Activated CD4-positive, alpha-beta T cell treated with anti-CD3 and anti-CD28 coated beads, Interleukin-2, amount 10 ng/mL, durations not matched to agents 24 days and 14 days (primary cell): ENCODE measurements at places on chromosomes 7 and 10. TPM values are rescaled to one million over a fixed set of nuclear protein-coding genes. Genes with fewer than 3 reads are reported as not detected.

Gene ANKRD22
- total RNA-seq: 0.12 TPM in 1 of 2 replicates, not detected in the other

Gene HEPACAM2
- total RNA-seq: not detected in 2 replicates

Gene HMX3
- total RNA-seq: not detected in 2 replicates

Gene FKBP6
- not detected in 2 replicates for total RNA-seq

Gene PLA2G12B
- total RNA-seq: not detected in 2 replicates

Gene TUBB8
- total RNA-seq: not detected in 2 replicates

Gene ZNF789
- total RNA-seq: 22.6 and 23.6 TPM in 2 replicates

Gene WDR91
- total RNA-seq: 25.8 and 26.6 TPM in 2 replicates

Gene EIF3A
- total RNA-seq: 179 and 183 TPM in 2 replicates

Gene SFRP5
- total RNA-seq: not detected in 2 replicates

- H3K4me1 ChIP-seq: no peaks in the 10 kb centered on the region
- DNase-seq: no peak
- H3K27me3 ChIP-seq: no peaks in the 10 kb centered on the region
- no peaks in the 10 kb centered on the region for H3K36me3 ChIP-seq
- no peak overlapping the region for H3K4me3 ChIP-seq
Measured at GRCh38 chr7:91720260-91720937, 160.1 kb downstream of the MTERF1 start.

DNA sequence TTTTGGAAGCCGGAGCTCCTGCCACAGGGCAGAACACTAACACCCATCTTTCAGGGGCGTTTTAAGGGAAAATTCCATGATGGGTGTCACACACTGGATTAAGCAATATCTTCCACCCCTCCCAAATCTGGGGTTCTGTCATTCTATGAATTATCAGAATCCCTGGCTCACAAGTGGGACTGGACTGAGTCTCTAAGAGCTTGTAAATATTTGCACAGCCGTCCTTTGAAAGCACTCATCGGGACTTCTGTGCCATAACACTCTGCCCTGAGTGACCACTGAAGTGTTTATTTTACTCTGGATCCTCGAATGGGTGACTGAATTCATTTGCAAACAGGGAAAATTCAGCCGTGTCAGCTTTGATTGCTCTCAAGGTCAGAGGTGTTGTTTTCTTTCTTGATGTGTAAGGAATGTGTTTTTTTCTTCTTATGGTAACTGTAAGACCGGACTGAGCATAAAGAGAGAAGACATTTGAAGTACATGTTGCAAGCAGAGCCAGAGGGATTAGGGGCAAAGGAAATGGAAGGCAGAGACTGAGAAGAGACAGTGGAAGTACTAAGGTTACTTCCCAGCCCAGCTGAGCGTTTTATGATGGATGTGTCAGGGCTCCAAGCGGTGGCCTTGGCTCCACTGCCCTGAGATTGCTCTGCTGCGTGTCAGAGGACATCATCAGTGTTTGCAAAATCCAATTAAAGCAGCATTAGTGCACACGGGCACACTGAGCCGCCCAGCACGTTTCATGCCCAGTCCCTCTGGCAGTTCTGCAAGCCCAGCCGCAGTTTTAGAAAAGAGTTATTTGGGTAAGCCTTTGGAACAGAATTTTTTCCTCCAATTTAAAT lies 17.7 kb upstream of the GTPBP4 start:
- H3K36me3 ChIP-seq: no peaks in the 10 kb centered on the region
- H3K27ac ChIP-seq: no peak overlapping the region
- peaks cover 29% of the 10 kb centered on the region for H3K27me3 ChIP-seq
- H3K4me3 ChIP-seq: no peak overlapping the region
- peaks cover 6% of the 10 kb centered on the region for H3K4me1 ChIP-seq
- DNase-seq: no peak

DNA sequence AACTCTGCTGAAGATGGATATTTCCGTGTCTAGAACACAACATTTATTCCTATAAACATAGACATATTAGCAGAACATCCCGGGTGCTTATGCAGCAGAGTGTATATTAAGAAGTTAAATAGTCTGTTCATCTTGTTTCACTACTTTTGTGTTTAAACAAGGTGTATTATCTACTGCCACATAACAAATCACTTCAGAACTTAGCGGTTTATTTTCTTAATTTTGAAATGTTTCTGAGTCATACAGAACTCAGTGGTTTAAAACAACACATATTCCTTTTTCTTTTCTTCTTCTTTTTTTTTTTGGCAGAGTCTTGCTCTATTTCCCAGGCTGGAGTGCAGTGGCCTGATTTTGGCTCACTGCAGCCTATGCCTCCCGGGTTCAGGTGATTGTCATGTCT lies 25.8 kb downstream of the DENND10 start:
- no peaks in the 10 kb centered on the region for H3K27me3 ChIP-seq
- H3K36me3 ChIP-seq: peaks cover 66% of the 10 kb centered on the region

- H3K27me3 ChIP-seq: peaks cover 38% of the 10 kb centered on the region
- H3K36me3 ChIP-seq: no peaks in the 10 kb centered on the region
- no peak for DNase-seq
- no peak overlapping the region for H3K4me3 ChIP-seq
- H3K27ac ChIP-seq: no peak overlapping the region
Measured at GRCh38 chr10:66927971-66928770, 2.3 kb downstream of the LRRTM3 start.

DNA sequence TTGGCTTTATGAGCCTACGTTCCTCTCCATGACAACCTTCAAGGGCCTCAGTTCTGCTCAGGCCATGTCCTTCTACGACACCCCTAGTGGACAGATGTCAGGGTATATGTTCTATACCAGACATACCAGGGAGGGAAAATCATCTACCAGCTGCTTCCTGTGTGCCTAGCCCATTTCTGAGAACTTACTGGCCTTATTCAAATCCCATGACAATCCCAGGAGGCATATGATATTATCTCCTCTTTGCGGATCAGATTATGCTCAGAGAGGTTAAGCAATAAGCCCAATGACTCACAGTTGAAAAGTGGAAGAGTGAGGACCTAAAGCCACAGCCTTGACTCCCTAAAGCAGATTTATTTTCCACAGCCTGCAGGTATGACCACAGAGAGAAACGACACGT lies 139.3 kb downstream of the GLI3 start:
- no peak for DNase-seq
- no peaks in the 10 kb centered on the region for H3K36me3 ChIP-seq
- no peak overlapping the region for H3K27ac ChIP-seq
- no peak overlapping the region for H3K4me3 ChIP-seq

DNA sequence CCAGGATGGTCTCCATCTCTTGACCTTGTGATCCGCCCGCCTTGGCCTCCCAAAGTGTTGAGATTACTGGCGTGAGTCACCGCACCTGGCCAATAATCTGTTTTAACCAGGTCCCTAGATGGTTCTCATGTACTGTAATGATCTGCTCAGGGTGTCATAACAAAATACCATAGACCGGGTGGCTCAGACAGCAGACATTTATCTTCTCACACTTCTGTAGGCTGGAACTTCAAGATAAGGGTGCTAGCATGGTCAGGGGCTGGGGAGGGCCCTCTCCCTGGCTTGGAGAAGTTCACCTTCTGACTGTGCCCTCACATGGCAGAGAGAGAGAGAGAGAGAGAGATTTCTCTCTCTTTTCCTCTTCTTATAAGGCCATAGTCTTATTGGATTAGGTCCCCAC lies 279.4 kb upstream of the LYZL1 start:
- no peaks in the 10 kb centered on the region for H3K36me3 ChIP-seq
- DNase-seq: no peak
- H3K27me3 ChIP-seq: no peaks in the 10 kb centered on the region
- H3K4me3 ChIP-seq: no peak overlapping the region
- H3K4me1 ChIP-seq: no peaks in the 10 kb centered on the region

DNA sequence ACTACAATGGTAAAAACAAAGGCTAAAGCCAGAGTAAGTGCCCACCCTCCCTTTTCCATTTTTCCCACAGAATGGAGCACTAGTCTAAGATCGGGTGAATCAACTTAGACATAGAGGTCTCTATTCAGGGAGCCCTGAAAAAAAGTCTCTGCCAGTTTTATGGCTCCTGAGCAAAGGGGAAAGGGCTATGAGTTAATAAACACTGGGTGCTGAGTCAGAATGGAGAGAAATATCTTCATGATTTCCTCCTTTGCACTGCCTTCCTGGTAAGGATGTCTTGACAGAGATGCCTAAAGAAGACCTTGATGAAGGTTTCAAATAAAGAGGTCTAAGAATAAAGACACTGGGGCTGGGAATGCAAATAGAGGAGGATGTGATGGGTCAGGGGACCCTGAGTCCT lies 607.4 kb upstream of the MBL2 start:
- H3K27me3 ChIP-seq: no peaks in the 10 kb centered on the region
- no peak overlapping the region for H3K4me3 ChIP-seq
- H3K36me3 ChIP-seq: no peaks in the 10 kb centered on the region
- no peak overlapping the region for H3K27ac ChIP-seq
- DNase-seq: no peak

DNA sequence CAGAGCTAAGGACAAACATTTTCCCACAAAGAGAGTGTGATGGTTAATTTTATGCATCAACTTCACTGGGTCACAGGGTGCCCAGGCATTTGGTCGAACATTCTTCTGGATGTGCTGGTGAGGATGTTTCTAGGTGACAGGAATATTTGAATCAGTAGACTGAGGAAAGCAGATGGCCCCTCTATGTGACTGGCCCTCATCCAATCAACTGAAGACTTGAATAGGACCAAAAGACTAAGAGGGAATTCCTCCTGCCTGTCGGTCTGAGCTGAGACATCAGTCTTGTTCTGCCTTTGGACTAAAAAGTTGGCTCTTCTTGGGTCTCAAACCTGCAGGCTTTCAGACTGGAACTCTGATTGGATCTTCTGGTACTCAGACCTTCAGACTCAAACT lies 44.4 kb downstream of the AFAP1L2 start:
- no peaks in the 10 kb centered on the region for H3K36me3 ChIP-seq
- peaks cover 5% of the 10 kb centered on the region for H3K4me1 ChIP-seq
- H3K27me3 ChIP-seq: peaks cover 7% of the 10 kb centered on the region
- H3K4me3 ChIP-seq: no peak overlapping the region
- DNase-seq: no peak
- H3K27ac ChIP-seq: no peak overlapping the region
